ENCODE measurements at places on chromosomes 16 and 17.

GRCh38 chr17:8976638-8977037, 11.1 kb upstream of the PIK3R5 start:
- DNase-seq: no peak

DNA sequence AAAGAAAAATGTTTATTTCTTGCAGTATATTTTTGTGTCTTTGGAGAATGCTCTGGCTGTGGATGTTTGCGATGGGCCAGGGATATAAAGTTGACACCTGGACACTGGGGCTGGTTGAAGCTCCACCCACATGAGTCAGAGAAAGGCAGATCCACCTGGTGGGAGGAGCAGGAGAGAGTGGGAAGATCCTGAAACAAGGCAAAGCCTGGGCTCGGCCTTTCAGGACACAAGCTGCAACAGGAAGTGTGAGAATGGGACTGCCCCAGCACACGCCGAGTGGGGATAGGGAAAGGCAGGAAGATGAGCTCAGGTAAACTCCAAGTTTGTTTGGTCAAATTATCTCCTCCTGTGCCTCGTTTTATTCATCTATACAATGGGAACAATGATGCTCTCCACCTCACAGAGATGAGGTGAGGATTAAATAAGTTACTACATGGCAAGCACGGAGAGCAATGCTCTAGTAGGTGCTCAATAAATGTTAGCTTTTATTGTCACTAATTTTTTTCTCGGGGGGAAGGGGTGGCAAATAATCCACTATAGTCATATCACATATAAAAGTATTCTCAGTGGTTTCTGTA, 21.4 kb upstream of the PITPNM3 start:
- no peak for DNase-seq

DNA sequence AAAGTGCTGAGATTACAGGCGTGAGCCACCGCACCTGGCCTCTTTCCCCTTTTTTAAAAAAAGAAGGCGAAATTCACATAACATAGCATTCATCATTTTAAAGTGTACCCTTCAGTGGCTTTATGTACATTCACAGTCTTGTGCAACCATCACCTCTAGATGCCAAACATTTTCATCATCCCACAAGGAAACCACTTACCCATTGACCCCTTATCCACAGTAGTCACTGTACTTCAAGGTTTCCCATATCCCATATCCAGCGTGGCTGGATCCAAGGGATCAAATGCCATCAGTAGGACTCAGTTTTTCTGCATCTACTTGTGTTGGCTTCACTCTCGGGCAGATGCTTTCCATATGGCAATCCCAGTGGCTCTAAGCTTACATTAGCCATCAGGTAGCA, 50.3 kb downstream of the BMERB1 start:
- DNase-seq: no peak

DNA sequence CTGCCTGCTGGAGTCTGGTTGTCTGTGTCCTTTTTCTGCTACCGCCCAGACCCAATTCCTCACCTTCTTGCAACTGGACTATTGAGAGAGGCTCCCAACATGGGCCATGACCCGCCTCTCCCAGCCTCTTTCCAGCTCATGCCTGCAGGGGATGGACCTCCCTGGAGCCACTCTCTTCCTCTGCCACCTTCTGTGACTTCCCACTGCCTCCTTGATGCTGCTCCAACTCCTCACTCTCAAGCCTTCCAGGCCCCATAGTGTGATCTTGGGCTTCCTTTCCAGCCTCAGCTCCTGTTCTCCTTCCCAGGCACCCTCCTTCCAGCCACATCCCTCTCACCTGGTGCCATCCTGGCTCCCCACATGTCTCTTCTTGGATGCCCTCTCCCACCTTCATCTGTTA, 11.1 kb downstream of the ZNF768 start:
- no peak for DNase-seq

GRCh38 chr16:61024180-61024900, 1011.9 kb downstream of the CDH8 start:
- no peak for DNase-seq

DNA sequence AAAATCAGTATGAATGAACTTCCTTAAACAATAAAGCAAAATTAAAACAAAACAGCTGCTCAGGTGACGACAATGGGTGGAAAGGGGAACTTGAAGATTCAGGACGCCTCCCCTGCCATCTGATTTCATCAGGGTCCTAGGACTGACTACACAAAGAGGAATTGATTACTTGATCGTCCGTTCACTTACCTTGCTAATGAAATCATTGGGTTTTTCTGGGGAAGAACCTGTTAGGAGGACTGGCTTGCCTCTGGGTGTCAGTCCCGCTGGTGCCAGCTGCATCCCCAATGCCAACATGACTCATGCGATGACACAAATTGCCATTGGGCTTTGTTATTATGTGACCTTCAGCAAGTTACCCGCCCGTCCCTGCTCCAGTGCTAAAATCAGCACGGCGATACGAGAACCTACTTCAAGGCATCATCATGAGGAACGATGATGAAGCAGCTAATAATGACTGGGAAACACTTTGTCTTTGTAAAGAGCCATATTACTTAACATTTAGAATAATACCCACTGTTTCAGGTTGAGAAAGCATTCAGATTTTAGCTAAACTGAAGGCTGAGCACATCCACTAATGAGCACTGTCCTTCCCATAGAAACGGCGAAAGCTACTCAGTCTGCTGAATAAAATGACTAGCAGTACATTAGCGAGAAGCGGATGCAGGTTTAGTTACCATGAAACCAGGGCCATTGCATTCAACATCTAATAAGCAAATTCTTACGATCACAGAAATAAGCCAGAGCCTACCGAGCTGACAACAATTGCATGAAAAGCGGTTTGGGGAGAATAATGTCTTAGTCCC, 139.4 kb downstream of the ZFHX3 start:
- peak; percentile 19 for DNase-seq

GRCh38 chr17:72311004-72311403, 190.2 kb downstream of the SOX9 start:
- DNase-seq: no peak

DNA sequence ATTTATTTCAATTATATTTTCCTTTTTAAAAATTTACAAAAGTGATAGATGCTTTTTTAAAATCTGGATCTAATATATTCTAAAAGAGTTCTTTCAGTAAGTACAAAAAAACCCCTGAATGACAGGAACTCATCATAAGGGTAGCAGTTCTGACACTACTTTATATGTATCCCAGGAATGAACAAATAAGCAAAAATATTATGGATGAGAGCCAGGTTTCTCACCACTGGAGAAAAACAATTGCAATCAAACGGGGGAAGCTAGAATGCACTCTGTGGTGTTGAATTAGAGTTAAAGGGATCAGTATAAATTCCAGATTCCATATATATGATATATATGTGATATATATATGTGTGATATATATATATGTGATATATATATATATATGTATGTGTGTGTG, 23.2 kb upstream of the NDRG4 start:
- no peak for DNase-seq

DNA sequence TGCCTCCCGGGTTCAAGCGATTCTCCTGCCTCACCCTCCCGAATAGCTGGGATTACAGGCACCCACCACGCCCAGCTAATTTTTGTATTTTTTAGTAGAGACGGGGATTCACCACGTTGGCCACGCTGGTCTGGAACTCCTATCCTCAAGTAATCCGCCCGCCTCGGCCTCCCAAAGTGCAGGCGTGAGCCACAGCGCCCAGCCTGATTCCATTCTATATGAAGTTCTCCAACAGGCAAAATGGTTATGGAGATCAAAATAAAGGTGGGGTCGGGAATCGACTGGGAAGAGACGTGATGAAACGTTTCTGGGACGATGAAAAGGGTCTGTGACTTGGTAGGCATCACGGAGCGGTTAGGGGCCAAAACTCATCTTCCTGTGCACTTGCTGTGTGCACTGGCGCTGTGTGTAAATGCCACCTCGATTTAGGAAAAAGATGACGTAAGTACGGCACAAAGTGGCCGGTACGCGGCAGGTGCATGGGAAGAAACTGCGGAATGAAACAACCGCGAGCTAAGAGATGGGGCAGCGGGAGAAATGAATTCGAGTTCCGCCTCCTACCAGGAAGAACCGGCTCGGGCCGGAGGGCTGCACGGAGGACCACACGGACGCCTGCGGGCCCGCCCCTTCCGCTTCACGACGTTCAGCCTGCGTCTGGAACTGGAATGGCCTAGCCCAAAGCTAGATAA, 1.6 kb downstream of the TP53 start:
- peak; percentile 91 for DNase-seq

DNA sequence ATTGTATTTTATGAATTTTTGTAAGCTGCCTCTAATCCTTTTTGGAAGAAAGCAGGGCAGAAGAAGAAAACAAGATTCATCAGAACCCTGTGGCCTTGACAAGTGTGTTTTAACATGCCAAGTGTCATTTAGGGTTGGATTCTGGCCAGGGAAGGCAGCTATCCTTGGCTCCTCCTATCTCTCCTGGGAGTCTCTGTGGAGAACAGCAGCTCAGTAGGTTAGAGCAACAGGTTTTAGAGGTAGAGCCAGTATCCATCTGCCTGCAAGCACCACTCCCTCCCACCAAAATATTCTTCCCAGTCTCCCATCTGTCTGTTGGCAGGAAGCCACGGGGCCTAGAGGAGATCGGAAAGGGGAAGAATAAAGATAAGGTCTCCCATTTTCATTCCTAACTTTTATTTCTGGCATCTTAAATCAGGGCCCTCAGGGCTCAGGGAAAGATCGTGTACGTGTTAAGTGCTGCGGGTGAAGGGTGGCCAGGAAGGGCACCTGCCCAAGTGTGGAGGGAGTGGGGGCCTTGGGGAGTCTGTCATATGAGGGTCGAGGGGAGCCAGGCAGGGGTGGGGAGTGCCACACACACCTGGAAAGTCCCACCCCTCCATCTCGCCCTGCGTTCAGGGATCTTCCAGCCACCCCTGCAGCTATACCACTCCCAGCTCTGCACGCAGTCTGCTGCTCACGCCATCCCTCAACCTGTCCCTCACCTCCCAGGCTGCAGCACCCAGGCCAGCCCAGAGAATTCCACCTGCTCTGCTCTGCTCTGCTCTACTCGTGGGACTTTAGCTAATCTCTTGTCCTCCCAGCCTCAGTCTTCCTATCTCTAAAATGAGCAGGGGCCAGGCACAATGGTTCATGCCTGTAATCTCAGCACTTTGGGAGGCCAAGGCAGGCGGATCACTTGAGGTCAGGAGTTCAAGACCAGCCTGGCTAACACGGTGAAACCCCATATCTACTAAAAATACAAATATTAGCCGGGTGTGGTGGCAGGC, 17.1 kb upstream of the CPSF4L start:
- no peak for DNase-seq

DNA sequence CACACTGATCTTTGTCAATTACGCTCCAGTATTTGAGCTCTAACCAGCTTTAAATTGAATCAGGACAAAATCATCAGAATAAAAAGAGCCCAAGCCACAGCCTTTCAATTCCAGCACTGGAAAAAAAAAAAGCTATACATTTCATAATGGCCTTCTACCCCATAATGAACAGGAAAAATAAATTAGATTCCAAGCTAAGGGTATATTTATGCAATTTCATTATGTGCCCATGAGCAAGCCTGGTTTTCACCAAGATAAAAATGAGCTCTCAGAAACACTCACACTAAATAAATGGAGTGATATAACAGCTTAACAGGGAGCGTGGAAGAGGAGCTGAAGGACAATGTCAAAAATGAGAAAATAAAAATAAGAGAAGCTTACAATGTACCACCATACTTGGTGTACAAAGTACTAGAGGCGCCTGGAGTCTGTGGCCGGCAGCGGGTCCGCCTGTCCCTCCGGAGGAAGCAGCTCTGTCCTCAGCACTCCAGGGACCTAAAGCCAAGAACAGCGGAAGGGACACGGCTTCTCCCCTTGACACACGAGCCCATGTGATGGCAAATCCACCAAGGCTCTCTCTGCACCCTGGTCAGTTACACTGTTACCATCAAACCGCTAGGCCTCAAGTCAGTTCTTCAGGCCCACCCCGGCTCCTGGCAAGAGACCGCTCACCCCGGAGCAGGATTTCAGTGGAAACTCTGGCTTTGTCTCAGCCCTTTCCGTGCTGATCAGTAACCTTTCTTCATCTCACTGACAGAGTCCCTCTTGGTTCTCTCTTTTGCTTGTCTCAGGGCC, 69.6 kb downstream of the RBFOX3 start:
- no peak for DNase-seq

DNA sequence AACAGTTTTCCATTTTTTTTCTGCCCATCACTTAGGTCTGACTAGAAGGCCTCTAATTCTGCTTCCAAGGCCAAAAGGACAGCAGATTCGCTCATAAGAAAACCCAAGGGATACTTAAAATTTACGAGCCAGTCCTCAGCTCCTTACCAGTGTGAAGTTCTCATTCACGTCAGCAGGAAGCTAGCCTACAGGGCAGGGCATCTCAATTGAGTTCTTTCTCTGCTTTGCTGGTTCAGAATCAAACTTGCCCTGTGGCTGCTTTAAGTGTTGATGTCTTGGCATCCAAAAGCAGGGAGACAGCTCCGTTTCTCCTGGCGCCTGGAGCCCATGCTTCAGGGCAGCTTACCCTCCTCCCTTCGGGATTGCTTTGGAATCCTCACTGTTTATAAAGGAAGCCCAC, 136.0 kb downstream of the ANKFN1 start:
- no peak for DNase-seq

- no peak for DNase-seq
Observed at GRCh38 chr17:16425202-16425601, 9.8 kb downstream of the TRPV2 start.

DNA sequence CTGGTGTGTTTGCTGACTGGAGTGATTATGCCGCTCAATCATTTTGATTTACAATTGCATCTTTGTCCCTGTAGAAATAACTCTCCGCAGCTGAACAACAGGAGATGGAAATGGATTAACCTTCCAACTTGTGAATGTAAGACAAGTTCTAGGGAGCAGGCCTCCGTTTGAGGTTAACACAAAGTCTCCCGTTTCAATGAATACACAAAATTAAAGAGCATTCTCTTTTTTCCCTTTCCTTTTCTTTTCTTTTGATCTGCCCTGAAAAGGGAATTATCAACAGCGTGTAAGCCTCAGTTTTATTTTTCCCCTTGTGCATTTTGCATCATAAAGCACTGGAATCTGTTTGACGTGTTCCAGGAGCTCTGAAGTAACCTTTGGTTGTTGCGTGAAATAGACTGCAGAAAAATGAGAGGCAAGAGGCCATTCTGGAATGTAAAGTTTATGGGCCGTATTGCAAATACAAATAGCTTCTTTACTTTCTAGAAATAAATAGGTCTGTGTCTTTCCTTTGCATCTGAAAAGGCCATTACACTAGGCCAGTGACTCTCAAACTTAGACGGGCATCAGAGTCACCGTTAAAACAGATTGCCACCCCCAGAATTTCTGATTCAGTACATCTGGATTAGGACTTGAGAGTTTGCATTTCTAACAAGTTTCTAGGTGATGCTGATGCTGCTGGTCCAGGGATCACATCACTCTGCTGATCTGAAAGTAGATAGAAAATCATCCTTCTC, 164.7 kb downstream of the ZNF18 start:
- DNase-seq: no peak

GRCh38 chr17:69961501-69962145, 113.4 kb upstream of the KCNJ16 start:
- DNase-seq: no peak

DNA sequence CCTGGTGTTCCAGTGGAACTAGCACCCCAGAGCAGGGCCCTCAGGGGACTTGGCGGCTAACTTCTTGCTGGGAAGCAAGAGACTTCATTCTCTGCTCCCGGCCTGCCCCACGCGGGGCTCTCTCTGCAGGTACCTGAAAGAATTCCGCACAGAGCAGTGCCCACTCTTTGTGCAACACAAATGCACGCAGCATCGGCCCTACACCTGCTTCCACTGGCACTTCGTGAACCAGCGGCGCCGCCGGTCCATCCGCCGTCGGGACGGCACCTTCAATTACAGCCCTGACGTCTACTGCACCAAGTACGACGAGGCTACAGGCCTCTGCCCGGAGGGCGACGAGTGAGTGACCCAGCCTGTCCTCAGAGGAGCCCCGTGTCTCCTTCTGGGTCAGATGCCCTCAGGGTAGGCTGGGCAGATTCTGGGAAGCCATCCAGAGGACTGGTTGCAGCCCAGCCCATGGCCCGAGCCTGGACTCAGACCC, 25.1 kb downstream of the UNK start:
- no peak for DNase-seq
